ENCODE measurements at places on chromosomes 4 and X.

- DNase-seq: no peak
These were observed 757.0 kb downstream of the TRAM1L1 start for GRCh38 chr4:116328261-116328860.

- peak; percentile 34 for DNase-seq
These were observed 63.4 kb downstream of the NFKB1 start for GRCh38 chr4:102564399-102565059.

- no peak for DNase-seq
These were observed 186.6 kb downstream of the SOX3 start for GRCh38 chrX:140318296-140318695.

DNA sequence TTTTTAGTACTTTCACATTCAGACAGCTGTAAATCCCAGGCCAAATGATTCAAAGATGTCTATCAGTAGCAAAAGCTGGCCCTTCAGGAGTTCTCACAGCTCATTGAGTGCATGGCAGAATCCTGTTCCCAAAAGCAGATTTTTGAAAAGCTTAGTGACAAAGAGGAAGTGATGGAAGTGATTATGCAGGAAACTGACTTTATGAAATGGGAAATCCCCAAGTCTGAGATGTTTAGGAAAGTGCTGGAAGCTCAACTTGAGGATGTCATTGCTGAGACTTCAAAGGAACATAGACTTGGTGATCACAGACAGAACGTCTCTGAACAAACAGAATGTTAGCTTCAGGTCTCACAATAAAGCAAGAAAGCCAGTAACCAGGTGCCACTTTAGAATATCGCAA is 51.0 kb upstream of the CFAP47 start:
- no peak for DNase-seq

- no peak for DNase-seq
These were observed 55.0 kb upstream of the TADA2B start for GRCh38 chr4:6988016-6988715.

GRCh38 chr4:48761286-48761685 is 18.8 kb downstream of the FRYL start:
- no peak for DNase-seq

DNA sequence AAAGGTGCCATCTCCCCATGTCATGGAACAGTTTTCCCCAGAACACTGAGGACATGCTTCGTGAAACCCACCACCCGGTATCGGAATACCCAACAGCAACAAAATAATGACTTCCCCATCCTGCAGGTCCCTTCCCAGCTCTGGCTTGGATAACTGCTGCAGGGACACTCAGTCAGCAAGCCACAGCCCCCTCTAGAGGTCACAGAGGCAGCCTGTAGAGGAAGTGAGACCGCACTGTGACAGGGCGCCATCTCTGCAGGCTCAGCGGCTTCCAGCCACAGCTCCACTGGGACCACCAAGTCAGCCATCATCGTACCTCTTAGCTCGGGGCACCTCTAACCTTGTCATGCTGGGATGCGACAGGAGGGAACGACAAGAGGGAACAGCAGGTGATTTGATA is 315.9 kb downstream of the LDB2 start:
- DNase-seq: no peak

GRCh38 chr4:80587871-80588385 is 252.4 kb downstream of the CFAP299 start:
- DNase-seq: no peak

- no peak for DNase-seq
These were observed 19.8 kb upstream of the PPARGC1A start for GRCh38 chr4:23909671-23910070.

- no peak for DNase-seq
These were observed 549 bp upstream of the GLRB start for GRCh38 chr4:157075401-157075800.

DNA sequence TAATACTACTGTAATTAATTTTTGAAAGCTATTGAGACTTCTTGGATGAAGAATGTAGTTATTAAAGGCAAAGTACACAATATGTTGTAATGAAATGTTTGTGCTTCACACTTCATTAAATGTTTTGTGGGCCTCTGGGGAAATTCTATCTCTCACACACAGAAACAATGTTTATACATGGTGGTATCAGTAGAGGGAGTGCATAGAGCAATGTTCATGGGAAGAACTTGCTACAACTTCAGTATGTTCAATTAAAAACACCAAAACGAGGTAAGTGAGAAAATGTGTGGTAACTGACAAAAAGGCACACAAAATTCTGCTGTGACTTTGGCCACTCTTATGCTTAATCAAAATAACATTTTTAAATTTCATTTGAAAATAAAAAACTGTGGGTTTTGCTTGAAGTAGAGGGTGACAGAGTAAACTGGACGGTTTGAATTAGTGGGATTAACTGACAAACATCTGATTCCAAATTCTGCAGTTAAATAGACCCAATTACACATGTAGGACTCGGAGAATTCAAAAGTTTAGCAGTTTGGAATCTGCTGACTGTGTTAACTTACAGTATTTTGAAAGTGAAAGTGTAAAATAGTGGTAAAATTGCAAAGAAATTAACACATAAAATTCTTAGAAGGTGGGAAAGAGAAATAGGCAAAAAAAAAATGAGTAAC is 111.4 kb upstream of the TTC29 start:
- DNase-seq: no peak

DNA sequence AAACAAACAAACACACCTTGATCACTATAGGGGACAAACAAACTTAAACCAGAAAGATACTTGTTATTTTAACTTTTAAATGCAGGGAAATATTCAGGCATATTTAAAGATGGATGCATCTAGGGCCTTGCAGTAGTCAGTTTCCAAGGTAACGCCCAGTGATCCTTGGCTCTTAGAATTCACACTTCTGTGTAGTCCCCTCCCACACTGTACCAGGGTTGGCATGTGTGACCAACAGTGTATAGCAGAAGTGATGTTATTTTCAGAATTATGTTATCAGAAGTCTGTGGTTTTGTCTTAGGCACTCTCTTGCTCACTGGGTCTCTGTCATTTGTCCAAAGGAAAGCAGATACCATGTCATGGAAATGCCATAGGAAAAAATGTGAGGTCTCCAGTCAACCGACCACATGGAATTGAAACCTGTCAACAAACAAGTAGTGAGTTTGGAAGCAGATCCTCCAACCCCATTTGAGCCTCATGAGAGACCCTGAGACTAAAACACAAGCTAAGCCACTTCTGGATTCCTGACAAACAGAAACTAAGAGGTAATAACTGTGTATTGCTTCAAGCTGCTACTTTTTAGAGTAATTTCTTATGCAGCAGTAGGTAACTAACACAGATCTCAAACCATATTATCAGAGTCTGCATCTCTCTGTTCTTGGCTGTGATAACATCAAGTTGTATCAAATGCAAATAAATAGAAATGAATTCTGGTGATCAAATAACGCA is 670.3 kb downstream of the KCTD8 start:
- DNase-seq: no peak

DNA sequence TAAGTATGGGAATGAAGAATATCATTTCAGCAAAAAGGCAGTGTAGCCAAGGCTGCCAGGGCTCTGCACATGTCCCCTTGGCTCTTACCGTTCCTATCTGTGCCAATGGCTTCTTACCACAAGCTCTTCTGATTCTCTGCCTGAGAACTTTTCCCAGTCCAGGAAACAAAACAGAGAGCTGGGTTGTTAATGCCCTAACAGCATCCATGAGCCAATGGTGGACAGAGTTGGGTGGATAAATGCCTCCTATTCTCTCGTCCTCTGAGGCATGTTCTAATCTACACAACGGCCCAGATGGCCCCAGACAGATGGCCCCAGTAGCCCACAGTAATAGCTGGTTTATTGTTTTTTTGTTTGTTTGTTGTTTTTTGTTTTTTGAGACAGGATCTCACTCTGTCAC is 28.0 kb downstream of the SCD5 start:
- no peak for DNase-seq

DNA sequence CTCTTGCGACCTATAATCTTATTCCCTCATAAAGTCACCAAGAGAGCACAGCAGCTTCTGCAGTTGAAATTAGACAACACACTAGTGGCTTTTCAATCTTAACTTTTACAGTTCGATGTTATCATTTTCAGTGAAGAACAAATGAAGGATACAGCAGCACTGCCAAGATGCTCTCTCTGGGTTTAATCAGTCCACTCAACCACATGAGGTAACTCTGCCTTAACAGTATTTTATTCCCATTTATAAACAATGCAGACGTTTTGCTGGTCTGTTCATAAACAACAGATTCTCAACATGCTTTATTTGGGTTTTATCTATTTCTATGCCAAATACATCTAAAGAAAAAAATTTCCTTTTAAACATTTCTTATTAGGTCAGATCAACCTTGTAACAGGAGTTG is 646.0 kb upstream of the FAM241A start:
- no peak for DNase-seq

GRCh38 chrX:109384699-109385098 is 97.2 kb downstream of the GUCY2F start:
- peak; percentile 3 for DNase-seq

DNA sequence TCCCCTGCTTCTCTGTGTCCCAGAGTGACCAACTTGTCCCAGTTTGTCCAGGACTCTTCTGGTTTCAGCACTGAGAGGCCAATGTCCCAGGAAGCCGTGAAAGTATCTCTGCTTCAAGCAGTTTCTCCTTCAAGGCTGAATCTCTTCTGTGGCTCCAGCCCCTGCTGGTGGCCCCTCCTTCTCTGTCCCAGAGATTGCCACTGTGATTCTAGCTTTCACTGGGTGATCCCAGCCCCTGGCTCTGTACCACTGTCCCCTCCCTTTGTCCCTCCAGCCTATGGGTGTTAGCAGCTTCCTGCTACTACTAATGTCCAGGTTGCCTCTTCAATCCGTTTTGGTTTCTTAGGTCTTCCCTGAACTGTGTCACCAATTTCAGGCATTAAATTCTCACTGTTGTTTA is 70.5 kb downstream of the SOX3 start:
- no peak for DNase-seq

GRCh38 chr4:182554736-182555135 is 311.5 kb downstream of the TENM3 start:
- no peak for DNase-seq

GRCh38 chrX:22345884-22346283 is 73.2 kb downstream of the CBLL2 start:
- DNase-seq: no peak

DNA sequence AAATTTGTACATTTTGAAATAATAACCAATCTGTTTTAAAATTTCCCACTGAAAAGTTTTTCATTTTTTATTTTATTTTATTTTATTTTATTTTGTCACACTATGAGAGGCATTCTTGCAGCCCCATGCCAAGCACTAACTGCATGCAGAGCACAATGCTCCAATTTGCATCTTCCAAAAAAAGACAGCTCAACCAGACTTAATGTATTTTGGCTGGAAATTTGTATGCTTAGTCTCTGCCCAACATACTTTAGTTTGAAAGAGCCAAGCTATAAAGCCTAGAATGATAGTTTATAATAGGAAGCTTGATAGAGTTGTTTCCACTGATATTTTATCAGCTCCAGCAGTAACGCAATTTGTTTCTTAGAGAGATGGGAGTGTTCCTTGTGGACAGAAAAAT is 235.5 kb downstream of the GALNTL6 start:
- DNase-seq: no peak

- DNase-seq: no peak
These were observed 105.6 kb downstream of the HNRNPD start for GRCh38 chr4:82268050-82268825.

GRCh38 chr4:185700048-185700447 is 111.9 kb downstream of the SORBS2 start:
- no peak for DNase-seq

DNA sequence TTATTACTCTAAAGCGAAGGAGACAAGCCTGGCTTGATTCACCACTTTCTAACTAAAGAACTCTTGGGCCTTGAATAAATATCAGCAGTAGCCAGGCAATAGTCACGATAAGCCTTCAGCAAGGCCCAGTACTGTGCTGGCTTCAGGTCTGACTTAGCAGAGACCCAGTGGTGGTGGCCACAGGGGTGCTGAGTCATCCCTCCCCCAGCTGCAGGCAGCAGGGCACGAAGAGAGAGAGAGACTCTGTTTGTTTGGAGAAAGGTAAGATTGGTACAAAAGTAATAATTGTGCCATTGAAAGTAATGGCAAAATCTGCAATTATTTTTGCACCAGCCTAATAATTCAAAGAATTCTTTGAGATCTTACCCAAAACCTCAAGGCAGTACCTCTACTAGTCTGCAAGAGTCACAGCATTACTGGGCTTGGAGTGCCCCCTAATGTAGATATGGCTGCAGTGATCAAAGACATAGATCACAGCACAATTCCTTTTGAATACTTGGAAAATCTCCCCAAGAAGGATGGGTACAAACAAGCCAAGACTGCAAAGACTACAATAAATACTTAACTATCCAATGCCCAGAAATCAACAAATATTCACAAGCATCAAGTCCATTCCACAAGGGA is 159.5 kb upstream of the USP38 start:
- no peak for DNase-seq
